Stimulated activated CD8-positive, alpha-beta memory T cell treated with anti-CD3 and anti-CD28 coated beads, Interleukin-4, amount 100 ng/mL, for 1 hour (primary cell): ENCODE measurements at places on chromosomes 3 and 15.

- no peak for DNase-seq
These were observed 11.1 kb downstream of the ZBTB38 start for GRCh38 chr3:141379250-141379966.

DNA sequence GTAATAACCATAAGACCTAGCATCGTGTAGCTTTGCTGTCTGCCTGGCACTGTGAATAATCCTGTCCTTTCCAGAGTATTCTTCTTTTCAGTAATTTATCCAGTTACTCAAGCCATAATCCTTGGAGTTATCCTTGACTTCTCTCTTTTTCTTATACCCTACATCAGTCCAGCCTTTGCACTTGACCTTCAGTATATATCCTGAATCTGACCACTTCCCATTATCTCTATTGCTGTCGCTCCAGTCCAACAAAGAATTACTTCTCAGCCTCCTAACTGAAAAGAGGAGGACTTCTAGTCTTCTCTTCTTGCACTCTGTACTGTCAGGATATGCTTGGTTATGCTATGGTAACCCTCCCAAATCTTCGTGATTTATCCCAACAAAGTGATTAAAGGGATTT, 393.8 kb downstream of the SHQ1 start:
- DNase-seq = no peak

GRCh38 chr15:38195191-38195901, 57.3 kb upstream of the SPRED1 start:
- no peak for DNase-seq

DNA sequence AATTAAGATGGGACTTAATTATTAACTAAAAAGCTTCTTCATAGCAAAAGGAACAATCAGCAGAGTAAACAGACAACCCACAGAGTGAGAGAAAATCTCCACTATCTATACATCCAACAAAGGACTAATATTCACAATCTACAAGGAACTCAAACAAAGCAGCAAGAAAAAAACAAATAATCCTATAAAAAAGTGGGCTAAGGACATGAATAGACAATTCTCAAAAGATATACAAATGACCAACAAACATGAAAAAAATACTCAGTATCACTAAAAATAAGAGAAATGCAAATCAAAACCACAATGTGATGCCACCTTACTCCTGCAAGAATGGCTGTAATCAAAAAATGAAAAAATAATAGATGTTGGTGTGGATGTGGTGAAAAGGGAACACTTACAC, 103.3 kb downstream of the TBL1XR1 start:
- no peak for DNase-seq

GRCh38 chr3:80152692-80153091, 384.9 kb upstream of the ROBO1 start:
- no peak for DNase-seq

- no peak for DNase-seq
These were observed 802 bp upstream of the CHRNB4 start for GRCh38 chr15:78641749-78642275.

DNA sequence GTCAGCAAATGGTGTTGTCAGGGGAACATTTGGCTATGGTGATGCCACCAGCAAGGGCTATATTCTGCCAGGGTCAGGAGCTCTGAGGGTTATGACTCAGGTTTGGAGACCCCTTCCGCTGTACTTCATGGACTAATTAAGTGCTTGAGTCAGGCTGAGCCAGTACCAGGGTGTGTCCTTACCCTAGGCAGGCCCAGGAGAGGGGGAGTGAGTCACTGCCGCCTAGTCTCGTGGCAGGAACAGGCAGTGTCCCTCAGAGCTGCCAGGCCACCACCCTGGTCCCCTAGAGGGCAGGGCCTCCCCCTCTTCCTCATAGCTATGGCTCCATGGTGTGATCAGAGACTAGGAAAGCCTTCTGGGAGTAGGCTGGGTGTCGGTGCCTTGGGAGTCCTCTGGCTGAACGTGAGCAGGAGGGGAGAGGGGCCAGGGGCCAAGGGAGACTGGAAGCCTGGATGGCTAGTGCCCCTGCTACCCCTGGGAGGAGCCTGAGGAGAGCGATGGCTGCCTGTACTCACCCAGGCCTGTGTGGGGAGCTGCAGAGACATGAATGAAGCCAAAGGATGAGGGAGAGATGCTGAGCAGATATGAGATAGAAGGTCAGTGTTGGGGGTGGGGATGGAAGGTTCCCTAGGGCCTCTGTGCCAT, 10.6 kb downstream of the MAPKAPK3 start:
- no peak for DNase-seq

- DNase-seq = no peak
These were observed 231.2 kb upstream of the ARRDC4 start for GRCh38 chr15:97729270-97729669.

GRCh38 chr3:127067116-127067910, 84.4 kb downstream of the PLXNA1 start:
- DNase-seq = no peak

DNA sequence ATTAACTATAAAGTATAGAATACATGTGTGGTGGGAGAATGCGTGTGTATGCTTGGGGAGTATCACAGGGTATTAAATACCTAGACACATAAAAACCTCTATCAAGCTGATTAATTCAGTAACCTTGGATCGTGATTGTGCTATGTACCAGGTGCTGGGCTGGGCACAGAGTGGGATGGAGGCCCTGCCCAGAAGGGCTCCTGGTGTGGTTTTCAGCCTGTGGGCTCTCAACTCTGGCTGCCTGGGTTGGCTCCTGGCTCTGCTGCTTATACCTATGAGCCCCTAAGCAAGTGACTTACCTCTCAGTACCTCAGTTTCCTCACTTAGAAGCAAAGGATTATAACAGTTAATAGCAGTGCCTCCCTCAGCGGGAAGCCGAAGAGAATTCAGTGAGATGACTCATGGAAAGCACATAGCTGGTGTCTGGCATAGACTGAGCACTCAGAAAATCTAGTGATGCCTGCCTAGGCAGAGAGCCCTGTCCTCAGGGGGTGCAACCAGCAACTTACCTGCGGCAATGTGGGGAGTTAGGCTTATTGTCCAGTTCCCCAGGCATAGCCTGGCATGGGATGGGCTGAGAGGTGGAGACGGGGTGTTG, 90.6 kb upstream of the MYZAP start:
- no peak for DNase-seq

GRCh38 chr3:194310060-194310835, 40.9 kb downstream of the CPN2 start:
- DNase-seq = no peak

- DNase-seq = no peak
These were observed 46.2 kb downstream of the CD200 start for GRCh38 chr3:112379020-112379690.

GRCh38 chr3:179666436-179667035, 13.7 kb downstream of the USP13 start:
- DNase-seq = no peak

- DNase-seq = no peak
These were observed 73.0 kb upstream of the PROK2 start for GRCh38 chr3:71857956-71858355.

GRCh38 chr3:120559242-120560061, 36.7 kb upstream of the NDUFB4 start:
- DNase-seq = no peak

DNA sequence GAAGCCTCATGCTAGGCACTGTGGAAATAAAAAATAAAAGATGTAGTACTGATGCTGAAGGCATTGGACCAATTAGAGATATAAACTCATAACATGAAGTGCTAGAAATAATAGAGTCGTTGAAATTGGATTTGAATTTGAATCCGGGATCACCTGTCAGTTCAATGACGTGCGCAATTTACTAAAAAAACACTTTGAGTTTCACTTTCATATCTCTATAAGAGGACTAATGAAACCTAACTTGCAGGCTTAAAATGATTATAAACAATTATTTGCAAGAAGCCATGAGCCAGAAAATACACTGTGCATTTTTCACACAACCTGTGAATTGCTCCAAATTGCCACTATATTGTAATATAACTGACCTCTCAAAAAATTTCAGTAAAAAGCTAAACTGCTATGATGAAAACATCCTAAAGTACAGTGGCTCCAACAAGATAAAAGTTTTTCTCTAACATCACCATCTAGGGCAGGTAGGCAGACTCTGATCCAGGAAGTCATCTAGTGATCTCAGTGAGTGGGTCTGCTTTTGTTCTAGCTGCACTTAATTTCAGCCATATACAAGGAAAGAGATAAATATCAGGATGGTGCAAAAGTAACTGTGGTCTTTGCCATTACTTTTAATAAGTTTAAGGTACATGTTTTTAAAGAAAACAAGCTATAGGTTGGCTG, 440.2 kb downstream of the CNTN6 start:
- DNase-seq = no peak

DNA sequence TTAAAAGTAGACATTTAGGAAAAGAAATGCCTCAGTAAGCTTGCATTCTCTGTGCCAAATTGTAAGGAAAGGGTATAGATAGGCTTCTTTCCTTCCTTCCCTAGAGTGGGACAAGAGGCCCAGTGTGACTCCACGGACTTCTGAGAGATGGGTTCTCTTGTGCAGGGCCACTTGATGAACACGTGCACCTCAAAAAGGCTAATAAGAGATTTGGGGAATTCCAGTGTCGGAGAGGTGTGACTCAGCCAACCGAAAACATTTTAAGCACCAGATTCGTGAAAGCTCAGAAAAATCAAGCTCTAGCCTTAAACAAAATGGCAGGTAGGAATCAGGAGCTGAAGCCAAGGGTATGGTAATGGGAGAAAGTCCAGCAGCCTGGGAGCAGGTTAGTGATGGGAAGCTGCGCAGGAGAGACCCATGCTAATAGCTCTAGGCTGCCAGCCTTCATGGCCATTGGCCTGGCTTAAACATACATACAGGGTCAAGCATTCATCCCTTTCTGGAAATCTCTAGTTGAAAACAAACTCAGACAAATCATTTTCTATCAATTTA, 56.2 kb downstream of the SV2B start:
- no peak for DNase-seq

DNA sequence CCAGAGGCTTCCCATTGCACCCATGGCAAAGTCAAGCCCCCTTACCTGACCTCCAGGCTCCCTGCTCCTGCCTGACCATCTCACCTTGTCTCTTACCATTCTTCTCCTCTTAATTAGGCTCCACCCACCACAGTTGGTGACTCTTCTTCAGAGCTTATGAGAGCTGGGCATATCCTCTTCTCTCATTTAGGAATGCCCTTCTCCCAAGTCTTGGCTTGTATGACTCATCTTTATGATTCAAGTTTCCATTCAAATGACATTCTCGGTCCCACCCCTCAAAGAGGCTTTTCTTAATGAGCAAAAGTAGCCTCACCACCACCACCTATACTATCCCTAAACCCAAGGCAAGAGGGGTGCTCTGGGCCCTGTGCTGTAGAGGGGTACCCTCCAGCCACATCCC, 55.3 kb upstream of the NUDT16 start:
- DNase-seq = no peak

- no peak for DNase-seq
These were observed 126.0 kb downstream of the ZNF609 start for GRCh38 chr15:64586259-64586870.

DNA sequence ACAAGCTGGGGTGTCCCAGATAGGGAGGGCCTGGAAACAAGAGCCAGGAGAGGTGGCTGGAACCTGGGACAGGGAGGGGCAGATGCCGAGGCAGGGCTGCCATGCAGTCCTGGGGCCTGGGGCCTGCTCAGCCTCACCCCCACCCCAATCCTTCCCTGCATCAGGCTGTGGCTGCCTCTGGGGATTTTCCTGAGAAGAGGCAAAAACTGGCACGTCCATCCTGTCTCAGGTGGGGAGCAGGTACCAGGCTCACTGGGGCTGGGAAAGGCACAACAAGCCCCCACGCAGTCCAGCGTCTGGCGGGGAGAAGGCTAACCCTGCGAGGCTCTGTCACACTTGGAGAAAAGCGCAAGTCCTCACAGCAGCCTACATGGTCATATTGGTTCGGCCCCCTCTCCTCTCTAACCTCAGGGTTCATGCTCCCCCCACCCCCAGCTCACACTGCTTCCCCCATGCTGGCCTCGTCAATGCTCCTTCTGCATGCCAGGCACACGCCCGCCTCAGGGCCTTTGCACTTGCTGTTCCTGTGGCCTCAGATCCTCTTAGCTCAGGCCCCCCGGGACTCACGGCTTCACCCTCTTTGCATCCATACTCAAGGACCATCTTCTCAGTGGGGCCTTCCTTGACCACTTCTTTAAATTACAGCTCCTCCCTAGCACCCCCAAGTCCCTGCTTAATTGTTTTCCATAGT, 53.1 kb downstream of the LINGO1 start:
- DNase-seq = no peak

DNA sequence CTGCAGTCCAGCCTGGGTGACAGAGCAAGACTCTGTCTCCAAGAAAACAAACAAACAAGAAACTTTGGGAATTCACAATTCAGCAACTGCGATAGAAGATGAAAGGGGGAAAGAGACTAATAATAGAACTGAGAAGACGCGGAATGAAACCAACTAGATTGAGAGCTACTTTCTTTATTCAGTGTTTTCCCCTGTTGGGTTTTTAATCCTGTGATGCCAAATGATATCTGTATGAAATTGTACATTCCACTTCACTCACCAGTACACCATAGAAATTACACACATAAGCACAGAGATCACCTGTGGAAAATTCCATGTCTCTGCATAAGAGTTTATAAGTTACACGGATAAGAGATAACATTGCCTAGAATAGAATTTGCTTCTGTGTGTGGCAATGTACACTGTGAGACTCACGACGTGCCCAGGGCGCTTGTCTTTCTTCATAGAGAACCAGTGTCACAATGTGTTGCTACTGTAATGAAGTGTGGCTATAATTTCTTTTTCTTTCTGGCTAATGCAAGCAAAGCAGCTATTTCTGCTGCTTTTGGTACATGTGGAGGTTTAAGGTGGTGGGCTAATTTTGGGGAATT, 17.7 kb upstream of the CHST2 start:
- DNase-seq = no peak

GRCh38 chr3:45950131-45950530, 6.9 kb downstream of the CXCR6 start:
- no peak for DNase-seq

- DNase-seq = no peak
These were observed 121.0 kb downstream of the TFDP2 start for GRCh38 chr3:142028243-142028777.

DNA sequence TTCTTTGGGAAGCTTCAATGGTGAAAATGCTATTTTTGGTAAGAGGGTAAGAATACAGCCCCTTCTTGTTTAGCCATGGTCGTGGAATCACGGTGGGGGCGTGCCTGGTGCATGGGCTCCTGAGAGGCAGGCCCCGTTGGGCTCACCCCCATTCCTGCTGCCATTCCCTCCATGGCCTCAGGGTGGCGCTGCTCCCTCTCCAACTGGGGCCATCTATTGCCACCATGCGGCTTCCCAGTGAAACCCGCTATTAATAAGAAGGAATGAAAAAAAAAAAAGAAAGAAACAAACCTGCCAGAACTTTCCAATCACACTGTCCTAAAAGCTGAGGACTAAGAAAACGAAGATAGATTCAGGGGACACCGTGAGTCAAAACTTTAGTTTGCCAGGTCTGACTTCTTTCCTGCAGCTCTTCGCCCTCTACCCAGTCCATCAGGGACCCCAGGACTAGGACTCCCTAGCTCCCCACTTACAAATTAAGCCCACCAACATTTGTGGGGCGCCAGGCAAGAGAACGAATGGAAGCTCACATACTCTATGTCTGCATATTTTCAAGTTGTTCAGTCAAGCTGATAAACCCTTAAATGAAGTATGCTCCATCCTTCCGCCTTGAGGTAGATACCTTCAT, 30.6 kb upstream of the ABHD2 start:
- peak; percentile 64 for DNase-seq

- DNase-seq = no peak
These were observed 34.2 kb downstream of the GRIP2 start for GRCh38 chr3:14505803-14506500.
